Fibroblast of skin of abdomen (primary cell): ENCODE measurements at places on chromosomes 6 and 20.

- peak; percentile 57 for DNase-seq
Observed at GRCh38 chr6:119308991-119309657, 40.4 kb downstream of the MAN1A1 start.

GRCh38 chr6:133551847-133552341 lies 310.7 kb downstream of the EYA4 start:
- DNase-seq, result peak; percentile 98

DNA sequence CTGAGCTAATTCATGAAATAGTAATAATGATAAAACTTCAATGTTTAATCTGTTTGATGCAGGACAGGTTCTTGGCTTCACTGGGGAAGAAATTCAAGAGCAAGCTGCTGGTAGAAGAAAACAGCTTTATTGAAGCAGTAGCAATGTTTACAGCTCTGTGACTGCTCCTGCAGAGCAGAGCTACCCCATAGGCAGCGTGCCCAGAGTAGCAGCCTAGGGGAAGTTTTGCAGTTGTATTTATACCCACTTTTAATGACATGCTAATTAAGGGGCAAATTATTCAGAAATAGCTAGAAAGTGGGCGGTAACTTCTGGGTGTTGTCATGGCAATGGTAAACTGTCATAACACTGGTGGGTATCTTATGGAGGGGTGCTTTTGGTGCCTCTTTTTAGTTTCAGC lies 518.0 kb downstream of the RFPL4B start:
- no peak for DNase-seq

- peak; percentile 58 for DNase-seq
Observed at GRCh38 chr6:132369526-132369925, 31.7 kb downstream of the MOXD1 start.

DNA sequence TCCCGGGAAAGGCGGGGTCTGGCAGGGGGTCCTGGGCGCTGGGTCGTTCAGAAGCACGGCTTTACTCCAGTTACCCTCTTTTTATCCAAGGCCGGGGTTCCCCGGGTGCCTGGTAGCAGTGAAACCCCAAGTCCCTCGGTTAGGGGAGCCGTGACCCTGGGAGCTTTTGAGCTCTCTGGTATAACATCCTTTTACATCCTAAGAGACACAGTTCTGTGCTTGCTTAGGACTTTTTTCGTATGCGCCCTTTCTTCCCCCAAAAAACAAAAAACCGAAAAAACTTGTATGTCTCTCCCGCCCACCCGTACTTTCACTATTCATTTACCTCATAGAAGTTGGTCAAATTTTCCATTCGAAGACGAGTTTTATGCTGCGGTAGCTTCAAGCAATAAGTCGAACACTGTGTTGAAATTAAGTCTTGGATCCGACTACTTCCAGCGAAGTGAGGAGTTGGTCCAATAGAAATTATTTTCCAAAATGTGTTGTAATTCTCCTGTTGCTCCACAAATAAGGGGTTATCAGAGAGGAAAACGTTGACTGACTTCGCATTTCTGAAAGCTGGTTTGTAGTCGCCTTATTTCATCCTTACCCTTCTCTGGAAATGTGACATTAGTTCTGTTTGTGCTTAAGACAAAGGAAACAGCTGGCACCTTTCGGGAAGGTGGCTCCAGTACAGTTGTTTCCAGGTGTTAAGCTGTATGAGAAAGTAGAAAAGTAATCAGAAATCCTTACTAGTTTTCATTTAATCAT lies 816 bp upstream of the MAN1A1 start:
- peak; percentile 56 for DNase-seq

GRCh38 chr6:54892831-54893230 lies 46.3 kb downstream of the FAM83B start:
- peak; percentile 75 for DNase-seq

DNA sequence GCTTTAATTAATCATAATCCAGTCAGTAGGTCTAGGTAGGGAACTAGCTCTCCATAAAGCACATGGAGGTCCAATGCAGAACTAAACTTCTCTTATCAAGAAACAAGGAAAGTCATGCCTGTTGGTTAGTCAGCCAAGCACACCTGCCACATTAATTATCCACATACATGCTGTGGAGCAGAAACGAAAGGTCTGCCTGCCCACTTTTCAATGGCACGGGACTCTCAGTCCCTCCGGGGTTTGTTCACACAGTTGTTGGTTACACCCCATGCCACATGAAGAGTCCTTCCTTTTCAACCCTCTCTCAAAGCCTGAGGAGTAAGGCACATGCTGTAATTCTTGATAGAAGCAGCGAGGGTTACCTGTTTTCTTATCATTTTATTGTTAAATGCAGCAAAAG lies 1096.4 kb upstream of the MAP3K7 start:
- DNase-seq, result no peak

DNA sequence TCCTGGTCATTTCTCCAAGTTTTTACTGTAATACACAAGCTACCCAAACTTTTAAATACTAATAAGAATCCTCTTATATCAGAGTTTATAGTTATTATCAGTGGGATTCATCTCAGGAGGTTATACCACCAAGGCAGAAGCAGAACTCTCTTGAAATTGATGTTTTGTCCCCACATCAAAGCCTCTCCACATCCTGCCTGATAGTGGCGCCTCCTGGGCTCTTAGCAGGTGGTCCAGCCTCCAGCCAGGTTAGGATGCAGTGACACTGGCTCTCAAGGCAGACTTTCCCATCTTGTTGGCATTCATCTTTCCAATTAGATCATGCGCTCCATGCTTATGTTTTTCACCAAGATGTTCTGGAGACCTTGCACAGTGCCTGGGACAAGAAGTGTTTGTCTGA lies 81.8 kb upstream of the INSM1 start:
- DNase-seq, result no peak

- no peak for DNase-seq
Observed at GRCh38 chr20:3698591-3699001, 13.8 kb downstream of the SIGLEC1 start.

GRCh38 chr6:164216368-164216767 lies 801.9 kb downstream of the QKI start:
- DNase-seq, result no peak

- DNase-seq, result no peak
Observed at GRCh38 chr20:31607640-31608250, 2.7 kb downstream of the ID1 start.

DNA sequence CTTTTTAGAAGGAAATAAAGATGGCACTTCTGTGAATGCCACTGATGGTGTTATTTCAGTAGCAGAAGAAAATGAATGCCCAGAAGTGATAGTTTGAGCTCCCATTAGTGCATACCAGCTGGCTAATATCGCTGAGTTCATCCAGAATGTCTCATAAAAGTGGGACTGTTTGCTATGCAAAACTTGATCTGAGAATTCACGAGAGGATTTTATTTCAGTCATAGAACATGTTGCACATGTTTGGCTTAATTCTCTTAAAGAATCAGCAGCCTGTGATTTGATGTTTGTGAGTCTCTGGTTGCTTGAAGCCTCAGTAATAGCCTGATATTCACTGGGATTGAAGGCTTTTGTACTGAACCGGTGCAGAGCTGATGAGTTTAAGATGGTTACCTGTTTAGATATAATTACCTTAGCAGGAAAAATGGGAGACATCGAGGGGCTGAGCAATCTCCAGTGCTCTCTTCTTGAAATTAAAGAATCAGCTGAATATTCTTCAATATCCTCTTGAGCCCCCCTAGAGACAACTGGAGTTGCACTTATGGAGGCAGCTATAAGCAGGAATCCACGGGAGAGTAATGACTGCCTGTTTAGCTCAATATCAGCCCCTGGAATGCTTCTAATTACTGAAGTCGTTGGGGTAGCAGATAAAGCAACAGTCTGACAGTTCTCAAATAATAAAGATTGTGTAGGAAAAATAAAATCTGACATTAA lies 955.5 kb downstream of the PHF3 start:
- DNase-seq, result no peak

GRCh38 chr20:50802289-50802688 lies 7.4 kb downstream of the BCAS4 start:
- no peak for DNase-seq

DNA sequence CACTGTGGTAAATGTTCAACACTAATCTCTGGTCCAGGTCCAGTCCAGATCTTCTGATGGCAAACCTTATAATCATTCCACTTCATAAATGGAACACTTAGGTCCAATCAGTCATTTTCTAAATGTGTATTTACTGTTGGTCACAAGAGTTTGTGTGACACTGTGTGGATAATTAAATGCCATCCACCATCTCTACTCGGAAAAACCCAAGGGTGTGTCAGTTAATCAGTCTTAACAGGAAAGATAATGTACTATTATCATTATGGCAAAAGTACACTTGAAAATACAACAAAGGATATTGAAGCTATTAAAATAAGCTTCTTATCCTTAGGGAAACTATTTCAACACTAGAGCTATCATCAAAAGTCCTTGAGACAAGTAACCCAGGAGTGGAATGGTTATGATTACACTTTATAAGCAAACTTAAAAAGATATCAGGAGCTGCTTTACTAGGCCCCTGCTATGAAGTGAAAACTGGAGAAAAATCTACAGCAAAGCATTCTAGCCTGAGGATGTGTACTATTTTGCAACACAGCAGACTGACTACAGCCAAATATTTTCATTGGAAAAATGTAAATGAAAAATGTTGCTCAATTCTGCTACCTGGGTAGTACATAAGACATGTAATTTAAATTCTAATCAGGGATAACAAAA lies 227.9 kb downstream of the LAMA2 start:
- DNase-seq, result no peak

DNA sequence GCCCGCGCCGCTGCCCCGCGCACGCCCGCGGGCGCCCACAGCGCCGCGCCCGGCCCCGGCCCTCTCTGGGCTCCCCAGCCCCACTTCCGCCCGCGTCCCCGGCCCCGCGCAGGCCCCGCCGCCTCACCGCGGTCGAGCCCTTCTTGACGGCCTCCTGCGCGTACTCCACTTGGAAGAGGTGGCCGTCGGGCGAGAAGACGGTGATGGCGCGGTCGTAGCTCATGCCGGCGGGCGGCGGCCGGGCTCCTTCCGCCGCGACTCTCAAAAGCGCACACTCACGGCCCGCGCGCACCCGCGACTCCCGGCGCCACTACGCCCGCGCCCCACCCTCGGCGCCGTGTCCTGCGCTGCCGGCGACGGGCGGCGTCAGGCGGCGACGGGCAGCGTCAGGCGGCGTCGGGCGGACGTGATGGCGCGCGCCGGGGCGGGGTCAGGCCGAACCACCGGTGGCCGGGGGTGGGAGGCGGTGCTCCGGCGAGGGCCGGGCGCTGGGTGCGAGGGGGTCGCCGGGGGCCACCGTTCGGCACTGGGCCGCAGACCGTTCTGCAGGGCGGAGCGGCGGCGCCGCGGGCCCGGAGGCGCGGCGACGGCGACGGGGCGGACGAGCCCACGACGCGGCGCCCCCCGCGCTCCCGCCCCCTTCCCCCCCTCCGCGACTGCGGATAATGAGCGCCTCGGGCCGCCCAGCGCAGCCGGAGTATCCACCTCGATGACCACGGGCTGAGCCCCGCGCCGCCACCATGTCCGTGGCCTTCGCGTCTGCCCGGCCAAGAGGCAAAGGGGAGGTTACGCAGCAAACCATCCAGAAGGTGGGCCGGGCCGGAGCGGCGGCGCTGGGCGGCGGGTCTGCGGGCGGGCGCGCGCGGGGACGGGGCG lies at the start of the genes PSMA7 and SS18L1:
PSMA7 (minus strand) TSS at position 314 of the 876 bp plus-strand sequence; CDS start at position 223, 91 bp downstream.
SS18L1 (plus strand) TSS at position 689 of the 876 bp plus-strand sequence; CDS start at position 741, 52 bp downstream.
- peak; percentile 89 for DNase-seq

DNA sequence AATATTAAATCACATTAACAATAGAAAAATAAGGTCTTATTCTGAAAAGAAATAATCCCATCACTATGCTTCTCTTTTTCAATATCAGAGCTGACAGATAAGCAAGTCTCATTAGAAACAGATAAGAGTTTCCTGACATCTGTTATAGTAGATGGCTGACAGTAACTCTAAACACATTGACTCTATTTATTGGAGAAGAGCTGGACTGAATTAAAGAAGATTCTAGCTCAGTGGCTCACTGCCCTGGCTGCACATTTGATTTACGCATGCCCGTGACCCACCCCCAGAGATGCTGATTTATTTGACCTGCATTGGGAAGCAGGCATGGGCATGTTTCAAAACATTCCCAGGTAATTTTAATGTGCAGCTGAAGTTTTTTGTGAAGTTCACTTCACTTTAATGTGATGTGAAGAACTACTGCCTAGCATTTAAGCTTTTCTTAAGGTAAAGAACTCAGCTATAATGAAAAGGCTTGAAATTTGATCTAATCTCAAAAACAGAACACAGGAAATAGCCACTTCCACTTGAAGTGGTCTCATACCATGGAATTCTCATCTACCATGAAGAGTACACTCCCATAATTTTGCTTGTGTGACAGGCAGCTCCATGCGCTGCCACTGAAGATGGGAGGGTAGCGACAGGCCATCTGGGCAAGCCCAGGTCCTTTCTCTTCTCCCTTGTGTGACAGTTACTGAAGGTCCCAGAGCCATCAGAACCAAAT lies 162.3 kb downstream of the TPBG start:
- no peak for DNase-seq

GRCh38 chr6:51261691-51262090 lies 443.0 kb downstream of the TFAP2B start:
- DNase-seq, result no peak

GRCh38 chr6:152821525-152821924 lies 70.9 kb downstream of the VIP start:
- no peak for DNase-seq

DNA sequence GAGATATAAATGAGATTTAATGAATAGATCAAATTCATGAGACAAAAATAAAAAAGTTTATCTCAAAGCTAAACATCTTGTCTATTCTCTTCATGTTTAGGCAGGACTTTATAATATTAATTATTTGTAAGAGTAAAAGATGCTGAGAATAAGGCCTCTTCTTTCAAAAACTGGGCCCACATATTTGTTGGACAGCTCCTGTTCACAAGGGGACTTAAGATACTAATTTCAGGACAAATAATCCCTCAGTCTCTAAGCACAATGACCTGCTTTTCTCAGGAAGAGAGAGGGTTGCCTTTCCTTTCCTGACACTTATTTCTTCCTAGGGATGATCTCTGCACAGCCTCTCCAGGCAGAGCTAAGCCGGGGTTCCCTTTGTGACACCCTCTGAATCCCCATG lies 43.3 kb downstream of the NOX3 start:
- DNase-seq, result peak; percentile 21

GRCh38 chr20:59176812-59177211 lies 13.2 kb downstream of the ZNF831 start:
- DNase-seq, result no peak

DNA sequence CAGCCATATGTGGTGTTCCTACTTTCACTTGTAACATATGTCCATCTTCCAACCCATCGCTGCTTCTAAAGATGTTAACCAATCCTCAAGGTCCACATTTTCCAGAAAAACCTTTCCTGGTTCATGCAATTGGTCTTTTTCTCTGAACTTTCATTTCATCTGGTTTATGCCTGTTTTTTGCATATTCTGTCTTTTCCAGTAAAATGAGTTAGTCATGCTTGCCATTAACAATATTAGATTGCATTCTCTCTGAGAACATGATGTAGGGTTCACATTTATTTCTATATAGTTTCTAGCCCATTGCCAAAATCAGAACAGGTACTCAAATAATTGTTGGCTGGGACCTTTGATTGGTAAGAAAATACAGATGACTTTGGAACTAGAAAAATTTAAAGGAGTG lies 36.7 kb downstream of the HIVEP2 start:
- DNase-seq, result no peak

DNA sequence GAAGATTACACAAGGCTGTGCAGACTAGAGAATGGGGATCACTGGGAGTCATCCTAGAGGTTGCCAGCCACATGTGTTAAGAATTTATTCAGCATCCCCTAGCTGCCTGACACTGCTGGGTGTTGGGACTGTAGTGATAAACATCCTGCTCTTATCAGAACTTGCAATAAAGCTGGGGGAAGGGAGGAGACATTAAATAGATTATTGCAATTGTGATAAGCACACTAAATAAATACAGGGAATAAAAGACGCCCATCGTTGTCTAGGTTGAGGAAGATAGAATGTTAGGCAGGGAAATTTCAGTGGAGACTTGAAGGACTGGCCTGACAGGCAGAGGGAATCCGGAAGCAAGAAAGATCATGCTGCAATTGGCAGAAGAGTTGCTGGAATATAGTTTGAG lies 33.2 kb upstream of the TRAM2 start:
- DNase-seq, result no peak
